ENCODE measurements at places on chromosomes 4 and X.

- H3K4me3 ChIP-seq = peak overlapping the region; percentile 48
- peaks cover 17% of the 10 kb centered on the region for H3K4me1 ChIP-seq
- DNase-seq = no peak
- H3K27ac ChIP-seq = no peak overlapping the region
- no peaks in the 10 kb centered on the region for H3K36me3 ChIP-seq
- no peaks in the 10 kb centered on the region for H3K27me3 ChIP-seq
These were observed 208.4 kb downstream of the NWD2 start for GRCh38 chr4:37452952-37453280.

GRCh38 chr4:99024481-99025275, 29.2 kb downstream of the METAP1 start:
- H3K27ac ChIP-seq = peak overlapping the region; percentile 80
- no peak overlapping the region for H3K4me3 ChIP-seq
- no peaks in the 10 kb centered on the region for H3K27me3 ChIP-seq
- no peak for DNase-seq

- DNase-seq = no peak
- H3K27ac ChIP-seq = peak overlapping the region; percentile 83
- H3K4me1 ChIP-seq = no peaks in the 10 kb centered on the region
- H3K27me3 ChIP-seq = no peaks in the 10 kb centered on the region
These were observed 28.1 kb downstream of the SYNPO2 start for GRCh38 chr4:118916691-118917289.

- DNase-seq = no peak
- H3K36me3 ChIP-seq = no peaks in the 10 kb centered on the region
These were observed 88.3 kb downstream of the NHSL2 start for GRCh38 chrX:71998836-71999509.

DNA sequence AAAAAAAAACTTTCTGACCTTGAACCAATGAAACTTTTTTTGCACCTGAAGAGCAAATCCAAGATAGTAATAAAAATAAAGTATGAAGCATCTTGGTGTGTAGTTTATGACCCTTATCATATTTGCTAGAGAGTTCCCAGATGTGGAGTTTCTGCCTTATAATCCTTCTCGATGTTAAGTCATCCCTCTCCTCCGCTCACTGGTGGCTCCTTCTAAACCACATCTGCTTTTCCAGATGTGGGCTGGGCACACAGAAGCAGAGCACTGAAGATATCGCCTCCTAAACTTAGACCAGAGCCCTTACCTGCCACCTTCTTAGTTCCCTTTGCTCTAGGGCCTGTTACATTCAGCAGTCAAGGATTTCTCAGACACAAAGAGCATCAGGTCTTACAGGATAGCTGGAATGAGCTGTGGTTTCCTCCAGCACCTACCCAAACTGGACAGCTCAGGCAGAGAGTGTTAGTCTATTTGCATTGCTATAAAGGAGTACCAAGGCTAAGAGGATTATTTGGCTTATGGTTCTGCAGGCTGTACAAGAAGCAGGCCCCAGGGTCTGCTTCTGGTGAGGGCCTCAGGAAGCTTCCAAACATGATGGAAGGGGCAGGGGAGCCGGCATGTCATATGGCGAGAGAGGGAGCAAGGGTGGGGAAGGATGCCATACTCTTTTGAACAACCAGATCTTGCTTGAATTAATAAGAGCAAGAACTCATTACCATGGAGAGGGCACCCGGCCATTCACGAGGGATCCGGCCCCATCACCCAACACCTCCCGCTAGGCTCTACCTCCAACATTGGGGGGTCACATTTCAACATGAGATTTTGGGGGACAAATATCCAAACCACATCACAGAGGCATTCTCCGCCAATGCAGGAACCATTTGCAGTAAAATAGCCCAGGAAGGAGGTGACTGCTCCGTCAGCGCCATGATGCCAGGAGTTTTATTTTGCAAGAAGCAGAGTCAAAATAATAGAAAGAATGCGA, 75.6 kb upstream of the HELT start:
- H3K4me3 ChIP-seq = no peak overlapping the region
- no peak overlapping the region for H3K27ac ChIP-seq
- H3K4me1 ChIP-seq = peaks cover under 1% of the 10 kb centered on the region
- DNase-seq = no peak
- no peaks in the 10 kb centered on the region for H3K36me3 ChIP-seq

Measured in esophagus squamous epithelium (tissue), 5 donors.